Tibial nerve (tissue), 4 donors: ENCODE measurements at places on chromosomes 16 and 17. TPM values are rescaled to one million over a fixed set of nuclear protein-coding genes. Genes with fewer than 3 reads are reported as not detected.
A peak's percentile ranks its signal among the peaks of the same experiment; 100 is the strongest.

Gene KCNH6
- not detected for total RNA-seq

DNA sequence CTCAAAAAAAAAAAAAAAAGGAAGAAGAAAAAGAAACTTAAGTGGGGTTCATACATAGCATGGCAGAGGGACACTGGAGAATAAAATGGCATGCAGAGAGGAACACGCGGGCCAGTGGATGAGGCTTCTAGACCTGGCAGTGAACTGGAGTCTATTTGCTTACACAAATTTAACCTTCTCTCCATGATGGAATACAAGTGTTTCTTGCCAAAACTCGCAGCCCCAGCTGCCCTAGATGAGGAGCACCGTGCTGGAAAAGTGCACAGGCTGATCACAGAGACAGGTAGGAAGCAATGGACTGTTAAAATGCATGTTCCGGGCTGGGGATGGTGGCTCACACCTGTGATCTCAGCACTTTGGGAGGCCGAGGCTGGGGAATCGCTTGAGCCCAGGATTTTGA lies 9.3 kb downstream of the SSTR2 start:
- no peaks in the 10 kb centered on the region for H3K27me3 ChIP-seq
- no peaks in the 10 kb centered on the region for H3K4me1 ChIP-seq
- H3K4me3 ChIP-seq: no peak overlapping the region
- DNase-seq: no peak

- peaks cover 49% of the 10 kb centered on the region for H3K4me1 ChIP-seq
- no peaks in the 10 kb centered on the region for H3K36me3 ChIP-seq
- peak overlapping the region; percentile 96 for H3K4me3 ChIP-seq
- peak overlapping the region; percentile 92 for H3K27ac ChIP-seq
Measured at GRCh38 chr17:50148226-50149090, 2.0 kb downstream of the PPP1R9B start.

DNA sequence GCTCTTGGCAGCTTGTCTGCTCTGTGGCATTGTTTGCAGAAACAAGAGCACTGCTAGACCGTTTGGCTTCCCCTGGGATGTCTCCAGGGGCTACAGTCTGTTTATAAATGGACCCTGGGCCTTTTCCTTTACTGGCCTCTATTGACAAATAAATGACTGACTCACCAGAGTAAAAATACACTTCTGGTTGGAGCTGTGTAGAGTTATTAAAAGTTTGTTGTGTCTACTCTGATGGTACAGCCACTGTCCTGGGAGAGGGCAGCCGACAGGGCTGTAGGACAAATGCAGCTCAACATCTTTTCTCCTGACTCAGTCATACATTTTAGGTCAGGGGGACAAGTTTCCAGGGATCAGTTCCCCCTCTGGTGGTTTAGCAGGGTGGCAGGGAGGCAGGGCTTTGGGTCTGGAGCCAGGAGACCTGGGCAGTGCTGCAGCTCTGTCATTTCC lies 30.0 kb downstream of the FOXL1 start:
- no peaks in the 10 kb centered on the region for H3K4me1 ChIP-seq
- no peak overlapping the region for H3K4me3 ChIP-seq
- no peaks in the 10 kb centered on the region for H3K36me3 ChIP-seq
- H3K27ac ChIP-seq: no peak overlapping the region

DNA sequence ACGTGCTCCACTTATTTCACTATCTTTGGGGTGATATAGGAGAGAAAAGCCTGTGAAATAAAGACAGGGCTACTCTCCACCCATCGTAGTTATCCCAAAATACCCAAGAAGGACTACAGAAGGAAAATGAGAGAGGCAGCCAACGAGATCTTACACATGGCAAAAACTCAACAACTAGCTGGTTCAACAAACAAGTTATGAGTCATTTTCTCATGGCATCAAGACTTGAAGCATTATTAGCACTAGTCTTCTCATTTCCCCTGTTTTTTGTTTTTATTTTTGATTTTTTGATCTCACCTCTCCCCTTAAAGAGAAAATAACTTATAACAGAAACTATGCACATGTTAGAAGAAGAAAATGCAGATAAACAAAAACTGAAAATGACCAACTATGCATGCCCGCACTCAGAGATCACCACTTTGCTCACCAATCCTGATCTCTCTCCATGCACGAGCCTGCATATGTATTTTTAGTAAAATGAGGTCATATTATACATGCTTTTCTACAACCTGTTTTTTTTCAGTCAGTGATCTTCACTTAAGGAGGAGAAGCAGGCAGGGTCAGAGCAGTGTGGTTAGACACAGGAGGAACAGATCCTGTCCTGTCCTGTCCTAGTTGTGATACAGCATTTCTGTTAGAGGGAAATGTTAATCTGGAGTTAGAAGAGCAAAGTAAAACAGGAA lies 22.8 kb downstream of the FAM117A start:
- H3K36me3 ChIP-seq: no peaks in the 10 kb centered on the region
- no peak overlapping the region for H3K4me3 ChIP-seq
- no peak for DNase-seq
- peaks cover 20% of the 10 kb centered on the region for H3K4me1 ChIP-seq
- H3K27ac ChIP-seq: no peak overlapping the region
- no peaks in the 10 kb centered on the region for H3K27me3 ChIP-seq

GRCh38 chr17:44672479-44673093 lies 16.3 kb downstream of the MEIOC start:
- no peak for DNase-seq
- no peak overlapping the region for H3K4me3 ChIP-seq
- H3K27me3 ChIP-seq: no peaks in the 10 kb centered on the region
- no peaks in the 10 kb centered on the region for H3K4me1 ChIP-seq
- no peak overlapping the region for H3K27ac ChIP-seq

GRCh38 chr17:73203788-73204479 lies 11.1 kb downstream of the COG1 start:
- DNase-seq: no peak
- H3K36me3 ChIP-seq: peaks cover 100% of the 10 kb centered on the region
- no peak overlapping the region for H3K27ac ChIP-seq
- no peaks in the 10 kb centered on the region for H3K4me1 ChIP-seq
- H3K27me3 ChIP-seq: no peaks in the 10 kb centered on the region

DNA sequence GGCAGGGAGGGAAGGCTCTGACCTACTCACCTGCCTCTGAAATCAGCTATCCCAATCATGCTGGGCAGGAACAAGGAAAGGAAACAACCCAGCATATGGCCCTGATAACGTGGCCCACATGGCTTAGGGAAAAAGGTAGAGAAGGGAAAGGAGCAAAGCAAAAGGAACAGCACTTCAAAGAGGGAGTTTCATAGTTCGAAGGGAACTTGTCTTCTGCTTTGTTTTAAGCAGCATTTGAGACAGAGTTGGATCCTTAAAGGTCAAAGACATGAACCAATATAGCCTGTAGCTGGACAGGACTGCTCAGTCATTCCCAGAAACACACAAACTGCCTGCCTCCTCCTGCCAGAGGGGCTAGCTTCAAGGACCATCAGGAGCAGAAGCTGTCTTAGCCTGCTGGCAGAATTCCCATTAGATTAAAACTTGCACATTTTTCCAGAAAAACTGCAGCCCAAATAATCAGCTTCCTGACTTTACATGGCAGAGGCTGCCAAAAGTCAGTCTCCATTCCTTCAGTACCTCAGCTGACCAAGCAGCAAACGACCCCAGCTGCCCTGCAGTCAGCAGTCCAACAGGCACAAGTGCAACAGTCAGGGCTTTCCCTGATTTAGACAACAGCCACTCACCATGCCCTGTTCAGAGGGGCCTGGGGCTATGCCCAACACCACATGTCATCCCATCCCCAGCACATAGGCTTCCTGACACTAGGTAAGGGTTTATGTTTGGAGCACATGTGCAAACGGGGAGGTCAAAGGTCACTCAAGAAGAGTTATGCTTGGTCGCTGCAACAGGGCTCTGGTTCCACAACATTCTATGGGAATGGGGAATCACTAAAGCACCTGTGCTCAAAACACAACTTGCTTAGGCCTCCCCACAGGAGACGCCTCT lies 32.5 kb downstream of the RANBP10 start:
- H3K36me3 ChIP-seq: no peaks in the 10 kb centered on the region
- no peak for DNase-seq
- no peak overlapping the region for H3K27ac ChIP-seq

Gene KRTAP2-2
- total RNA-seq: not detected

DNA sequence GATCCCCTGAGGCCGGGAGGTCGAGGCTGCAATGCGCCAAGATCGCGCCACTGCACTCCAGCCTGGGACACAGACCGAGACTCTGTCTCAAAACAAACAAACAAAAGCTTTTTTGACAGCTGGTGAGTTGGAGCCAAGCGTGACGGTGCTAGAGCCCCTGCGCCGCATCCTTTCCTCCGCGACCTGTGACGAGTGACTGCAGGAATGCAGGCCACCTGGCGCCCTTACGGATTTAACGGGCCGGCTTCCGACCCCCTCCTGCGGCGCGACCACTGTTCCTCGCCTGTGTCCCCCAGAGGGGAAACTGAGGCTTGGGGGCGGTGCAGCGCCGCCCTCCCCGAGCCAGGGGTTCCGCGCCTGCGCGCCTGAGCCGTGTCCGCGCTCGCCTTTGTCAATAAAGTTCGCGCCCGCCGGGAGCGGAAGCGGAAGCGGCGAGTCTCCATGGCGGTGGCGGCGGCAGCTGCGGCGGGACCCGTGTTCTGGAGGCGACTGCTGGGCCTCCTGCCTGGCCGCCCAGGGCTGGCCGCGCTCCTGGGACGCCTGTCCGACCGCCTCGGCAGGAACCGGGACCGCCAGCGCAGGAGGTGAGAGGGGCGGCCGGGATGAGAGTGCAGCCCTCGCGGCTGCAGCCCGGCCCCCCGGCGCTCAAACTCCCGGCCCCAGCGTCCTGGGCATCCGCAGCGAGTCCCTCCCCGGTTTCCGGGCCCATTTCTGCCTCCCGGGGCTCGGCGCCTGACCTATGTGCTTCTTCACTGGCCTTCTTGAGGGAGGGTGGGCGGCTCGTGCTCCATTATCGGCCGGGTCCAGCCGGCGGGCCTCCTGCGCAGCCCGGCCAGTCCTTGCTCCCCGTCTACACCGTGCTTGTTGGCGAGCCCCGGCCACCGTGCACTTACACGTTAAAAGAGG lies at the start of gene PGS1:
PGS1 (plus strand) TSS at position 425 of the 906 bp plus-strand sequence; CDS start at position 442, 17 bp downstream.
- peak; percentile 55 for DNase-seq
- peak within 1 kb of the TSS; percentile 82 for H3K4me3 ChIP-seq
- peaks cover 41% of the 10 kb centered on the region for H3K4me1 ChIP-seq
- H3K36me3 ChIP-seq: no peaks in the 10 kb centered on the region
- no peaks in the 10 kb centered on the region for H3K27me3 ChIP-seq

- H3K27me3 ChIP-seq: no peaks in the 10 kb centered on the region
- no peak for DNase-seq
- no peak overlapping the region for H3K4me3 ChIP-seq
- H3K36me3 ChIP-seq: no peaks in the 10 kb centered on the region
- H3K27ac ChIP-seq: no peak overlapping the region
- H3K4me1 ChIP-seq: no peaks in the 10 kb centered on the region
Measured at GRCh38 chr16:81523387-81524115, 78.9 kb downstream of the CMIP start.
